ENCODE measurements at places on chromosomes 3 and 15.

DNA sequence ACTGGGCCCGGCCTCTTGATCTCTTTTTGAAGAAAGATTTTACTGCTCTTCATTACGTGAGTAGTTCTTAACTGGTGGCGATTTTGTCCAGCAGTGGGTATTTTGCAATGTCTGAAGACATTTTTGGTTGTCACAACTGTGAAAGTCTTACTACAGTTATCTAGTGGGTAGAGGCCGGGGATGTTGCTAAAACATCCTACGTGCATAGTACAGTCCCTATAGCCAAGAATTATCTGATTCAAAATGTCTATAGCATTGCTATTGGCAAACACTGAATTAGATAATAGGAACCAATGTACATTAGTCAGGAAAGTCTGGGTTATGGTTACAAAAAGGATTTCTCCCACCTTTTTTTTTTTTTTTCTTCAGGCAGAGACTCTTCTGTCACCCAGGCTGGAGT is 38.1 kb downstream of the FOXL2 start:
- no peak for DNase-seq

- no peak for DNase-seq
Measured at GRCh38 chr3:136730595-136731273, 21.4 kb downstream of the STAG1 start.

DNA sequence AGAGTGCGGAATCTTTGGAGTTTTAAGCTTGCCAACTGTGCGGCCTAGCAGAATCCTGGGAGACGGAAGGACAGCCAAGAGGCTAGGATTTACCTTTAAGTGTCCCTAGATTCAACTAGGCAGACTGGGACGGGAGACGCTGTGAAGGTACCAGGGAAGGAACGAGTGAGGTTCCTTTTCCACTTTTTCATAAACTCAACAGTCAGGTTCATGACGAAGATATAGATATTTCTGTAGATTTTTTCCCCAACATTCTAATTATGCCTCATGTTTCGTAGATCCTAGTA is 564 bp upstream of the GABPB1 start:
- no peak for DNase-seq

DNA sequence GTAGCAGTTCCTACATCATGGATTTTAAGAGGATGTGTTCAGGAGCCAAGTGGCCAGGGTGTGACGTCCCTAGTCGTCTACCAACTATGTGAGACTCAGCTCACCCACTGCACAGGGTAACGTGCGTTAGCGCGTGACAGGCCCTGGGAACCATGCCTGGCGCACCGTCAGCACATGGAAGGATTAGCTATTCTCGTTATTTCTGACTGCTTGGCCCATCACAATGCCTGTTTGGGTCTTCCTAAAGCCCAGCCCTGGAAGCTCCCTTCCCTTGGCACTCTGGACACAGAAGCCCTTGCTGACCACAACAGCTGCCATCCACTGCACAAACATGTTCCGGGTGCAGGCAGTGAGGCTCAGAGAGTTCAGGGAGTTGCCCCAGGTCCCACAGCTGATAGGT is 91.0 kb upstream of the RPL32 start:
- no peak for DNase-seq

DNA sequence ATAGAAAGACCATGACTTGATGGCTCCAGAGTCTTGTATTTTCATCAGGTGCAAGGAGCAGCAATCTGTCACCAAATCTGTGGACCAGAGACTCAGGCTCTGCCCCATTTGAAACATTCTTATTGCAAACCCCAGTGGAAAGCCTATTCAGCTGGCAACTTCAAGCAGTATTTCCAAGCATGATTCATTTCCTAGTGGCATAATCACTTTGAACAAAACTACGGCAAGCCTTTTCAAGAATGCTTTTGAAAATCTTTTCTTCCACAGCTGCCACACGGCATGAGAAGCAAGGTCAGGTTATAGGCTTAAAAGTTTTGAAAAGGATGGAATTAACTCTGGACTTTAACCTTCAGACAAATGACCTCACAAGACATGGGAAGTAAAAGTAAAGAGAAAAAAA is 122.0 kb upstream of the BFSP2 start:
- no peak for DNase-seq

DNA sequence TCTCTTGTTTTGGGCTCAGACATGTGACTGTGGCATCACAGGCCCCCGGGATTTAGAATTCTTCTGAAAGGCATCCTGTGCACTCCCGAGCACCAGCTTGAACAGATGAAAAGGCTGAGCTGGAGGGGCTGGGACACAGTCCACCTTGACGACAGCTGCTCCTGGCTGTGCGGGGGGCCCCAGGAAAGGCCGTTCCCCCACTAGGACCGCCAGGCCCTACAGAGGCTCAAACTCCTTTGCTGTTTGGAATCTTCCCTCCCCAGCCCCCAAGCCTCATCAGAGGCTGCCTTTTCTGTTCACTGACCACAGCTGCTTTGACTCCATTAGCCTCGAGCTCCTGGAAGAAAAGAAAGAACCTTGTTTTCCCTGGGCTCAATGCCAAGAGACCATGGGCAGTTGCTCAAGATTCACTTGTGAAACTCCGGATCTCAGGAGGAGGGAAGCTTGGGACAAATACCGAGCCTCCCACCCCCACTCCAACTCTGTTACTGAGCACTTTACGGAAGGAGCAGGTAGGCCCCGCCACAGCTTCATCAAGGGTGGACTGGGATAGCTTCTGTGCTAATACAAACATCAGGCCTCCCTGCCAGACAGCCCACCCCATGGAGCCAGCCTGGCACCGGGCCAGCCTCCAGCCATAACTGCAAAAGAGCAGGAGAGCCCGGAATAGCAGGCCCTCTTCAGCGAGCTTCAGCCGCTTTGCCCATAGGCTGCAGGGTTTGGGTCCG is 15.7 kb downstream of the CIDEC start:
- no peak for DNase-seq

- no peak for DNase-seq
Measured at GRCh38 chr3:54873059-54874010, 54.5 kb downstream of the LRTM1 start.

- no peak for DNase-seq
Measured at GRCh38 chr3:182259579-182259978, 533.7 kb upstream of the ATP11B start.

- no peak for DNase-seq
Measured at GRCh38 chr15:31101262-31102038, at the start of gene TRPM1. Gene TRPM1, minus strand, starts transcription at chr15:31101725. Its CDS starts 20,370 bp downstream, at chr15:31081355.

- DNase-seq: no peak
Measured at GRCh38 chr15:58228718-58229117, 90.5 kb downstream of the AQP9 start.

GRCh38 chr3:74535281-74535680 is 79.2 kb downstream of the CNTN3 start:
- no peak for DNase-seq

- DNase-seq: no peak
Measured at GRCh38 chr15:91980502-91981267, 127.2 kb downstream of the SLCO3A1 start.

GRCh38 chr3:181756645-181757297 is 45.0 kb downstream of the SOX2 start:
- no peak for DNase-seq

- DNase-seq: no peak
Measured at GRCh38 chr3:25313286-25313685, 114.8 kb upstream of the RARB start.

- DNase-seq: no peak
Measured at GRCh38 chr3:29576181-29576580, 295.3 kb downstream of the RBMS3 start.

GRCh38 chr3:114351123-114351821 is 57.4 kb downstream of the TIGIT start:
- DNase-seq: no peak

Data from activated CD4-positive, alpha-beta T cell treated with anti-CD3 and anti-CD28 coated beads for 24 hours (primary cell).